Choroid plexus epithelial cell (primary cell): ENCODE measurements at places on chromosomes 3 and 15.

GRCh38 chr3:65712140-65712539 is 326.6 kb downstream of the MAGI1 start:
- no peak for DNase-seq

DNA sequence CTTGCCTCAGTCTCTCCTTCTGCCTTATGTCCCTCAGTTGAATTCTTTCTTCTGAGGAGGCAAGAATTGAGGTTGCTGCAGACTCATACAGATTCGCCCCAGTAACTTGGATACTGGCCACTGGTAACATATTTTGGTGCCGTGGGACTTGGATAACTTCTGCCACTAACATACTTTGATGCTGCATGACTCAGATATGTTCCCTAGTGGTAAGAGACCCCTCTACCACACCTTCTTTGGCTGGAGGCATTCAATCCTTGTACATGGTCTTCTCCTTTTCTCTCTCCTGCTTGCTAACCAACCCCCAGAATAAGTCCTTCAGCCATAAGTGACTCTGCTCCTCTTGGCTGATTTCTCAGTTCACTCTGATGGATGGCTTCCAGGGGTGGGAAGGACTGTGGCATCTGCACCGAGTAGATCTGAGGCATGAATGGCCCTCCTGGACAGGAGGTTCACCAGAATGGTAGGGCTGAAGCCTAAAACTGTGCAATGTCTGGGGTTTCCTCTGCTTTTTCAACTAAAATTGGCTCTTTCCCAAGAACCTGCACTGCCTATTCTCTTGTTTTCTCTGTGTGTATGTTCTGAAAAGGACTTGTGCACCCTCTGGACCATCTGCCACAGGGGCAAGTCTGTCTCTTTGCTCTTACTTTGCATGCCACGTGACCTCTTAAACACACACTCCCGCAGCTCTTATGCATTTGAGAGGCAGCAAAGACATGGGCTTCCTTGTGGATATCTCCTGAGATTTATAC is 55.5 kb upstream of the FSTL1 start:
- DNase-seq: peak; percentile 34

- DNase-seq: no peak
Measured at GRCh38 chr3:168093229-168093628, 2.5 kb downstream of the GOLIM4 start.

DNA sequence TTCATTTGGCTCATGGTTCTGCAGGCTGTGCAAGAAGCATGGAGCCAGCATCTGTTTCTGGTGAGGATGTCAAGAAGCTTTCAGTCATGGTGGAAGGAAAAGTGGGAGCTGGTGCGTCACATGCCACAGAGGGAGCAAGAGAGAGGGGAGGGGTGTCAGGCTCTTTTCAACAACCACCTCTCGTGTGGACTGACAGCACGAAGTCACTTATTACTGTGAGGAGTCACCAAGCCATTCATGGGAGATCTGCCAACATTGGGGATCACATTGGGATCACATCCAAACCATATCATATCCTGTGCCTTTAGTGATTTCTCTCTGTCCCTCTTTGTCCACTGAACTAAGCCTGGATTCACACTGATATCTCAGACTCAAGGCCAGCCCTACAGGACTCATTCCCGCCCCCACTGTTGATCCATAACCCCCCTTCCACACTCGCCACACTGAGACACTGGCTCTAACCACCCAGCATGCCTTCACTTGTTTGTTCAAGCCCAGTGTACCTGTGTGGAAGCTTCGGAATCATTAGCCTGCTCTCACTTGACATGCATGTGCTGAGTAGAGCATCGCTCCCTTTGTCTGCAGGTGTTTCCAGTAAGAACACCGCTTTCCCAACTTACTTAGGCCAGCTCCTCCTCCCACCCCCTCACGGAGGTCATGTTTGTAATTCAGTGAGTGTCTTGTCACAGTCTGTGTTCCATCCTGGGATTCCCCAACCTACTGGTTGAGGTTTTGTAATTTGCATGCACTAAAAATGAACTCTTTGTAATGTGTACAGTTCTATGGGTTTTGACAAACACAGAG is 132.2 kb downstream of the KLF13 start:
- peak; percentile 69 for DNase-seq

- DNase-seq: peak; percentile 70
Measured at GRCh38 chr3:76138921-76139320, 353.6 kb upstream of the ZNF717 start.

DNA sequence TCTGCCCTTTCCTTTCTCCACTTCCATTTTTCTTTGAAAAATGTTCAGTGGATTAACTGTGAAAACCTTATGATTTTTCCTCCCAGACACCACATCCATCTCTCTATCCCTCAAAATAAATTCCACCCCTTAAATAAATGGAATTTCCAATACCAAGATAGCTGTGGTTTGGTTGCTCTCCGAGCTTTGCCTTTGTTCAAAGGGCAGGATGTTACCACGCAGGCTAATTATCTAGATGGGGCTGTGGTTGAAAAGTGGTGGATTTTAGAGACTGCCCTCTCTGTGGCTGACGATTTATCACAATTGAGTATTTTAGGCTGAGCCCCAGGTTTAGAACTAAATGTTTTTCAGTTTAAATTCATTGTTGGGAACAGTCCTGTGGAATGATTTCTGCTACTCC is 36.9 kb upstream of the CMSS1 start:
- DNase-seq: no peak

DNA sequence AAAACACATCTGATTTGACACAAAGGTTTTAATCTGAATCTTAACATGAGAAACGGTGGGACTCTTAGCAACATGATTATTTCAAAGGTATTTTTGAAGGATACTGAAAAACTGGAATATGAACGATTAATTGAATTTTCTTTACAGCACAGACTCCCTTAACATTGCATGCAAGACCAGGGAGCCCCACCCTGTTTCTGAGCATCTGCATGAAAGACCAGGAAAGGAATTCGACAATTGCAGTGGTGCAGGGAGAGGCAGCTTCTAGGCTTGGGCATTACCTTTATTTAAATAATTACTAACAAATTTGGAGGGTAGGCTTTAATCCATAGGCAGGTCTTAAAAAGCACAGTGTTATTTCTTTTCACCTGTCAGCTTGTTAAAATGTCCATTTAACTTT is 240.6 kb upstream of the TOPAZ1 start:
- no peak for DNase-seq

DNA sequence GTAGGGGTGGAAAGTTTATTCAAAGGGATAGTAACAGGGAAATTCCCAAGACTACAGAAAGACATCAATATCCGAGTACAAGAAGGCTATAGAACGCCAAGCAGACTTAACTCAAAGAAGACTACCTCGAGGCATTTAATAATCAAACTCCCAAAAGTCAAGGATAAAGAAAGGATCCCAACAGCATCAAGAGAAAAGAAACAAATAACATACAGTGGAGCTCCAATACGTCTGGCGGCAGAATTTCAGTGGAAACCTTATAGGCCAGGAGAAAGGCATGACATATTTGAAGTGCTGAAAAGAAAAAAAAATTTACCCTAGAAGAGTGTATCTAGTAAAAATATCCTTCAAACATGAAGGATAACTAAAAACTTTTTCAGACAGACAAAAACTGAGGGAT is 95.6 kb downstream of the DMXL2 start:
- no peak for DNase-seq

- no peak for DNase-seq
Measured at GRCh38 chr15:78841376-78841706, 30.1 kb upstream of the ADAMTS7 start.

DNA sequence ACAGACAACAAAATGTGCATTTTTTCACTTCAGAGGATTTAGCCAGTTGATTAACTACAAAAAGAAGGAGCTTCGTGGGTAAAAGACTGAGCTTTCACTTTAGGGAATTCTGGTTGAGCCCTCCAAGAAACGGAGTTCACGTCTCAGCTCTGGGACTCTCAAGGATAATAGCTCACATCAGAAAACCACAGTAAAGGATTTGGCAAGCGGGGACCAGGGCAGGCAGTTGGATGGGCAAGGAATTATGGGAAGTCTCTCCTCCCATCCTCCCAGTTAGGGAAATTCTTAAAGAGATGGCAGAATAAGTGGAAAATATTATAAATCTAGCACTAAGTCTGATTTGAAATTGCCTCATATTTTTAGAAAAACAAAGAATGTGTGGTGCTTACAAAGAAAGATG is 188.3 kb upstream of the EOMES start:
- DNase-seq: no peak

DNA sequence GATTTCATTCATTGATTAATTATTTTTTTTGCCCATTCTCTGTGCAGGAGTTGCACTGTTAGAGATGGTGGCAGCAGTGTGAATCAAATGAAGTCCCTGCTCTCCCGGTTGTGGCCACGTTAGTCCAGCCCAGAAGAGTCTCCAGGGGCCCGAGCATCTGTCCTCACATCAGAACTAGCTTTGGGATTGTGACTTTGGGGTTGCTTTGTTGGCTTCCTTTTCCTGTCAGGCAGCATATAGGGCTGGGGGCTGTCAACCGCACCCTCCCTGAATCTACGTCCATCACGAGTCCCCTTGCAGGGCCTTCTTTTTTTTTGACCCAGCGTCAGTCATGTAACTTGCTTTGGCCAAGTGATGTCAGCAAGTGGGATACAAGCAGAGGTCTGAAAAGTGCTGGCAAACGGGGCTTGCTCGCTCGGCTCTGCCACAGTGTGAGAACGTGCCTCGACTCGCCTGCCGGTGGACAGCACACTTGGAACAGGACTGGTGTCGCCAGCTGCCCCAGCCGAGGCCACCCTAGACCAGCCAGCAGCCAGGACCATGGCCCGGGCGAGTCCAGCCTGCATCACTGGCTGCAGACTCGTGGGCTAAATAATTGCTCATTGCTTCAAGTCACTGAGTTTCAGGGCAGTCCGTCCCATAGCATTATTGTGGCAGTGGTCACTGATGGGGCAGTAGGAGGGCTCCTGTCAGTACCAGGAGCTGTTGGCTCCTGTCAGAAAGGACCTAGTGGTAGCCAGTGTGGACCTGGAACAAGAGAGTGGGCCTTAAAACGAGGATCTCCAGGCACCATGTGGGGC is 151.6 kb upstream of the MEF2A start:
- DNase-seq: no peak

- DNase-seq: peak; percentile 26
Measured at GRCh38 chr3:8420612-8421011, 81.0 kb upstream of the LMCD1 start.

DNA sequence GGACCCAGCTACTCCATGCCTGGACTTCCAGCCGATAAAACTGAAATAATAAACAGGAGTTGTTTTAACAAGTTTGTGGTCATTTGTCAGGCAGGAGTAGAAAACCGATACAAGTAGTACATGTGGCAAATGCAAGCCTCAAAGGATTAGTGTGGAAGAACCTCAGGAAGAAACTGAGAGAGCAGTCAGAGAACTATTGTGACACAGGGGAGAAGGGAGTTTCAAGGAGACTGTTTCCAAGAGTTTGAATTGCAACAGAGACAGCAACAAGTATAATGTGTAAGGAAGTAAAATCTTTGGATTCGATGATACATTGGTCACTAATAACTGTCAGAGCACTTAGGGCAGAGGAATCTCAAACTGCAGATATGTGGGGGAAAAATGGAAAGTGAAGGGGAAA is 450.6 kb upstream of the ARHGEF26 start:
- no peak for DNase-seq

DNA sequence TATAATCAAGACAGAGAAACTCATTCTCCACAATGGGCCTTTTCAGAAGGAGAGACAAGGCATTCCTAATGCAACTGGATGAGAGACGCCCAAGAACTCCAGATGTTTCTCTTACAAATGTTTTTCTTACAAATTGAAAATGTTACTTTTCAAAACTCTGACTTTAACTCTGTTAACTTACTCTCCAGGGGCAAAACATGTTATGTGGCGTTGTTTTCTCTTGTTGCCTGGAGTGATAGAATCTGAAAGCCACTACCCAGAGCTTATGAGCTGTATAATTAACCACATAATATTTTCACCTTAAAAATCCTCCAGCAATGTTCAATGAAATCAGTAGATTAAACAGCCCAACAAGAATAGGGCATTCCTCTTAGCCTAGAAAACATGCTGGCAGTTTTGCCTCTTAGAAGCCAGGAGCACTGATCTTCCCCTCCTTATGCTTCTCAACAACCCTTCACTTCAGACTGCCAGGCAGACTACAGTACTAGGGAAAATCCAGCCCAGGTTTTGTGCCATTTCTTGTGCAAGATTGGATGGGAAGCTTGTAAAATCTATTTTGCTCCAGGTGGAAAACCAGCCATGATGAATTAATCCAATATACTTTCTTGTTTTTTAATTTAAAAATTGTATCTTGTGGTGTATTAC is 186.7 kb upstream of the GADL1 start:
- no peak for DNase-seq

DNA sequence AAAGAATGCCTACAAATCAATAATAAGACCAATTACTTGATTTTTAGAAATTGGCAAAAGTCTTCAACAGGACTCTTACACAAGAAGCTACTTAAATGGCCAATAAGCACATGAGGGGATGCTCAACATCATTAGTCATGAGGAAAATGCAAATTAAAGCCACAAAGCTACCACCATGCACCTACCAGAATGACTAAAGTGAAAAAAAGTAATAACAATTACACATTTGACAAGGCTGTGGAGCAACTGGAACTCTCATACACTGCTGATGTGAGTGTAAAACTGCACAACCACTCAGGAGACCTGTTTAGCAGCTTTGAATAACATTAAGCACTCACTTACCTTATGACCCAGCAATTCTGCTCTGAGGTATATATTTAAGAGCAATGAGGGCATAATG is 68.4 kb downstream of the PPCDC start:
- DNase-seq: no peak

- DNase-seq: peak; percentile 2
Measured at GRCh38 chr3:75272691-75273090, 391.4 kb upstream of the FRG2C start.

DNA sequence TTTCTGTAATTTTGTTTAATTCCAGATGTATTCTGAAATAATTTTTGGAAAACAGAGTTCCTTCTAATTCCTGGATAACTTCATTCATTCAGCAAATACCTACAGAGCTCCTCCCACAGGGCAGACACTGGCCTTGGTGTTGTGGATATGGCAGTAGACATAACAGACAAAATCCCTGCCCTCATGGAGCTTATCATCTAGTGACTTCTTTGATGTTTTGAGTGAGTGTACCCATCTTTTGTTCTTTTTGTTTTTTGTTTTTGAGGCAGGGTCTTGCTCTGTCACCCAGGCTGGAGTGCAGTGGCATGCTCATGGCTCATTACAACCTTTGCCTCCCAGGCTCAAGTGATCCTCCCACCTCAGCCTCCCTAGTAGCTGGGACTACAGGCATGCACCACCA is 21.1 kb downstream of the DET1 start:
- DNase-seq: no peak

GRCh38 chr3:87336761-87337160 is 60.4 kb upstream of the POU1F1 start:
- DNase-seq: no peak

DNA sequence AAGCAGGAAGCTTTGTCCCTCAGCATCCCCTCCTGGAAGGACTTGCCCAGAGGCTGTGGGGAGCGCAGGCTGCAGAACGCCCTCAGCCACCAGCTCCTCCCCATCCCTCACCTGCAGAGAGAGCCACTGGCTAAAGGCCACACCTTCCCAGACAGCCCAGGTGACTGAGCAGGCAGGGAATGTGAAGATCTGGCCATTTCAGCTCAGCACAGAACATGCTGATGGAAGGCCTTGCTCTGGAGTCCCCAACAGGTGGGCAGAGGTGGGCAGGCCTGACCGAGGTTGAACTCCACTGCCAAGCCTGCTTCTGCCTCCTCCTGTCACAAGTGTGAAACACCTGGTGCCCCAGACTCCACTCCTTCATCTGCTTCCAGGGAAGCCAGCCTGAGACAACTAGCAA is 50.7 kb upstream of the SEC61A1 start:
- no peak for DNase-seq

GRCh38 chr3:81580355-81580754 is 181.1 kb downstream of the GBE1 start:
- no peak for DNase-seq

- no peak for DNase-seq
Measured at GRCh38 chr3:126544596-126545281, 14.0 kb downstream of the C3orf22 start.

GRCh38 chr3:66856533-66856932 is 141.6 kb upstream of the KBTBD8 start:
- no peak for DNase-seq
